ENCODE measurements at places on chromosomes 5 and 9.

GRCh38 chr5:18712936-18713485, 1078.8 kb downstream of the TAF11L14 start:
- DNase-seq, result no peak

- DNase-seq, result no peak
These were observed 200.2 kb upstream of the TARS1 start for GRCh38 chr5:33240558-33240957.

DNA sequence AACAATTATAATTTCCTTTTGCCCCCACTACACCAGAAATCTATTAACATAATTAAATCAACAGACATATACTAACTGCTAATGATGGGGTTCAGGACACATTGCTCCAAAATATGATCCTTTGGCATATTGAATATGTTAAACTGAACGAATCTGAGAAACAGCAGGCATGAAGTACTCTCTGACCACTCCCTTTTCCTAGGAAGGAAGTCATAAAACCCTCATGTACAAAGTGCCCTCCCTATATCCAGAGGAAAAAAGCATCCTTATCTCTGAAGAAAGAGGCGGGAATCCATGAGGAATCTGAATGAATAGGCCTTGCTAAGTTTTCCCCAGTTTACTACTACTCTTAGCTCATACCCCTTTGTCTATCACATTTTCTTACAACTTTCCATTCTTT, 67.9 kb downstream of the ADAMTS6 start:
- no peak for DNase-seq

DNA sequence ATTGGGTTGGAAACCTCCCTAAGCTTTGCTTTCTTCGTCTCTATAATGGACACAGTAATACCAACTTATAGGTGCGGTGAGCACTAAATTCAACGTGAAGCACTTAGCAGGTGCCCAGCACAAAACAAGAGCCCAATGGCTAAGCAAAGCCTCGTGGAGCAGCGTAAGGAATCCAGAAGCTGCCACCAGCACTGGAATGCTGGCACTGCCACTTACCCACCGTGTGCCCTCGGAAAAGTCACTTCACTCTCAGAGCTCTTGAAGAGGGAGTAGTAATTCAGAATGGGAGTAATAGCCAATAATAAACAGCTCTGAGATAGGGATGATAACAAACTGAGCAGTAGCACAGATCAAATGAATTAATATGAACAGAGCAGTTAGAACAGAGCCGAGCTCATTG, 16.4 kb downstream of the DAP start:
- DNase-seq, result no peak

DNA sequence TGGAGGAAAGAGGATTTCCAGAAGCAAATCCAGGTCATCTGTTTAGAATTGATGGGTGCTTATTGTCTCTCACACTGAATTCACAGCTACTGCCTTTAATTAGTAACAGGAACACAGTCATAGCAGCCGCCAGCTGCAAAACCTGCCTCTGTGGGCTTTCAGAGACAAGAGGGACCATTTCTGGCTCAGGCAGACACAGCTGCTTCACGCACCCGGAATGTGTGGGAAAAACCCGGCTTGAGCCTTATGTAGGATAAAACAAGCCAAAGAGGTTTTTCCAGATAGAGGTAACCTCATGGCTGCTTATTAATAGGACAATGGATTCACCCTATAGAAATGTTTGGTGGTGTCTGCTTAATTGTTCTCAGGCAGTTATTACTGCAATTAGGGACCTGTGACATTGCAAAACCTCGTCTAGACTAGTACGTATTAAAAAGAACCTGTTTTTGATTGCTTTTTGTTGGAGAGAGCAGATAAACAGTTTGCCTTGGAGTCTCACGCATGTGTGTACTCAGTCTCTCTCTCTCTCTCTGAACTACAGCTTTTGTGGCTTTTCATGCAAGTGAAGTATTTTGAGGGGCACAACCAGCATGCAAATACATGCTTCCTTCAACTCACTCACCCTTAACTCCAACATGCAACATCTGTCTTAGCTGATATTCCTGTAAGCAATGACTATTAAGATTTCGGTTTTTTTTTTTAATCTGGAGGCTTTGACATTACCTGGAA, 302.7 kb downstream of the PLK2 start:
- no peak for DNase-seq

DNA sequence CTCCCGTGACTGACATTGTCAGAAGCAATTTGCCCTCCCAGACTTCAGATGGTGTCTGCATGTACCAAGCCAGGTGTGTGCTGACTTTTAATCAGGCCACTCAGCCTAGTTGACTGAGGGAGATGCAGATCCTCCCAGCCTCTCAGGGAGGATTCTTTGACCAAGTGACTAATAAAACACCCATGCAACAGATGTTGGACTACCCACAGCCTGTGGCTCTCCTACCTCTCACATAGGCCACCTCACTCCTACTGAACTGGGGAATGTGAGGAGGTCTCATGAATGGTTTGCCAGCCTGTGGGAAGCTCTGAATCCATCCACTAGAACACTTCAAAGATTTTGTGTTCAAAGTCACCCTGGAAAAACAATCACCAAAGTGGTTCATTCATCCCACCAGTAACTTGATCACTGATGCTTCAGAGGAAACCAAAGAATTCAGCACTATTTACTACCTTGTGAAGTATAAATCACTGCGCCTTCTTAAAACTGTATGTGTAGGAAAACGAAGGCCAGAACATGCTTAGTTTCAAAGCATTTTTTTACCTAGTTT, 80.1 kb downstream of the ESM1 start:
- DNase-seq, result no peak

- DNase-seq, result no peak
These were observed 213.9 kb upstream of the FBXL7 start for GRCh38 chr5:15285901-15286583.

DNA sequence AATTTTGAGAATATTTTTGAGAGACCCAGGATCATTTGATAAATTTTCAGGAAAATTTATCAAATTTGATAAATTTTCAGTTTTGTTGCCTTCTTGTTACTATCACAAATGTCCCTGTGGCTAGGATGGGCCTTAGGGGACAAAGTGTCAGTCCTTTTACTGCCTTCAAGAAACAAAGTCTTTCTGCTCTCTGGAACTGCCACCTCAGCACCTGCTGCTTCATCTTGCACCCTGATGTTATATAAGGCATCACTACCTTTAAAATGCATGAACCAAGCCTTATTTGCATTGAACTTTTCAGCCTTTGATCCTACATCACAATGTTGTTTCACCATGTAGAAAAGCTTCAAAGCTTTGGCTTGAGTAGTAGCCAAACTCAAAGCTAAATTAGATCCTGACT, 123.0 kb upstream of the CNTLN start:
- DNase-seq, result no peak

DNA sequence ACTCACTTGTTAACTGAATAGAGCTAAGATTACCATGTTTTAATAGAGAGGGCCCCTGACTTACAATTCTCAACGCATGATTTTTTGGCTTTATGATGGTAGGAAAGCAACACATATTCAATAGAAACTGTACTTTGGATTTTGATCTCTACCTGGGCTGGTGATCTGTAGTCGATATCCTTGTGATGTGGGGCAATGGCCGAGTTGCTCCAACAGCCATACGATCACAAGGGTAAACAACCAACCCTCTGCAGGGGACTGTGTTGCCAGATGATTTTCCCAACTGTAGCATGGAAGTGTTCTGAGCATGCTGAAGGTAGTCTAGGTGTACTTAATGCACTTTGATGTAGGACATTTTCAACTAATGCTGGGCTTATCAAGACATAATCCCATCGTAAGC, 36.5 kb downstream of the NSUN2 start:
- no peak for DNase-seq

DNA sequence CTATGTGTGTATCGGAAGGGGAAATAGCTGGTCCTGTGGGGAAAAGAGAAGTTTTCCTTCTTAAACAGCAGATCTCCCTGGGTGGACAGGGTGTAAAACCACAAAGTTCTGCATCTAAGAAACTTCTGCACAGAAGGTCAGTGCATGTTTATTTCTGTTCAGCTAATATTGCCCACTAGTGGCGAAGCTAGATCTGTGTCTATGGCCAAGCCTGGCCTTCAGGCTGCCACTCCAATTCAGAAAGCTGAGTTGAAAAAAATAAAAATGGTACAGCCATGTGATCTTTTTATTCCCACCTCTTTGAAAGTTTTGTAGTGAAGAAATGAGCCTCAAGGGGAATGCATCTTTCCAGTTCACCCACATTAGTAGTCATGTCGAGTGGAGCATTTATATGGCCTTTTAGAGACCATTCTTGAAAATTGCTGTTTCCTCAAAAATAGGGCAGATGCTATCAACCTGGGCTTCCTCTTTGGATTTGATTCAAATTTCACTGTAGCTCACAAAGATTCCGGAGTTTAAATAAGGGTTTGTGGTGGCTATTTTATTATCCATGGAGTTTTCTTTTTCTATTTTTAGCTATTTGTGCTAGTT, 488.0 kb downstream of the PRELID2 start:
- DNase-seq, result no peak

DNA sequence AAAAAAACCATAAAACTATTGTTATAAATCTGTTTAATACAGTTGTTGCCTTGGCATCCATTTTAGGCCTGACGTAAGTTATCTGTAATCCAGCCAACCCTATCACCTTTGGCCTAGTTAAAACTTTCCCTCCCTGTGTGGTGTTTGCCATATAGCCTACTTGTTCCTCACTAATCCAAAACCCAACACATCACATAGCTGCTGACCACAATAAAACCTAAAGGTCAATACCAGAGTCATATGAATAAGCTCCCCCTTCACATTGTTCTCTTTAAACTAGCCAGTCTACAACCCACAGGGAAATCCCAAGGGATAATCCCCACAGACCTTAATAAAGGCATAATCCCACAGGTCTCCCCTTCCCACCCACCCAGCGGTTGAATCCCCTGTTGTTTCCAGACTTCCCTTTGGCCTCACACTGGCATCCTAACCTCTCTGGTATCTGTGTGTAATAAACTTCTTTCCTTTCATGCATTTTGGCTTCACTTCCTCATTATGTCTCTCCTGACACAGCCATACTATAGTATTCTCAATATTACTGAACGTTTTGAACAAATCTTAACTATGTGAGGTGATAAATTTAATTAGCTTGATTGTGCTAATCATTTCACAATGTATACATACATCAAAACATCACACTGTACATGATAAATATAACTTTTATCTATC, 50.8 kb downstream of the DTWD2 start:
- DNase-seq, result no peak

DNA sequence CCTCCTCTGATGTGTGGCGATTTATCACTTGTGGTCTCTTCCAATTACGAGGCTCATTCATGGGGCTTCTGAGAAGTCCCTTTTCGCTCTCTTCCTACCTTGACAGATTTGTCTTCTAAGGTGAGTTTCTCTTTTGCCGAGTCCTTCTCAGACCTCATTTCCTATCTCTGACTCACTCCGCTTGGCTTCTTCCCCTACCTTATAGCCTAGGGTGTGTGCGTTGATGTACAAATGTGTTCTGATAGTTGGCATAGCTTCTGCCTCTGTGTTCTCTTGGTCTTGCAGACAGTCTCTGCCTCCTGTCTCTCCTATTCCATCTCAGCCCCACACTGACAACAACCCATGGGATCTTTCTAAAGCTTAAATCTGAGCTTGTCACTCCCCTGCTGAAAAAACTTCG, 56.9 kb upstream of the SHB start:
- DNase-seq, result no peak

DNA sequence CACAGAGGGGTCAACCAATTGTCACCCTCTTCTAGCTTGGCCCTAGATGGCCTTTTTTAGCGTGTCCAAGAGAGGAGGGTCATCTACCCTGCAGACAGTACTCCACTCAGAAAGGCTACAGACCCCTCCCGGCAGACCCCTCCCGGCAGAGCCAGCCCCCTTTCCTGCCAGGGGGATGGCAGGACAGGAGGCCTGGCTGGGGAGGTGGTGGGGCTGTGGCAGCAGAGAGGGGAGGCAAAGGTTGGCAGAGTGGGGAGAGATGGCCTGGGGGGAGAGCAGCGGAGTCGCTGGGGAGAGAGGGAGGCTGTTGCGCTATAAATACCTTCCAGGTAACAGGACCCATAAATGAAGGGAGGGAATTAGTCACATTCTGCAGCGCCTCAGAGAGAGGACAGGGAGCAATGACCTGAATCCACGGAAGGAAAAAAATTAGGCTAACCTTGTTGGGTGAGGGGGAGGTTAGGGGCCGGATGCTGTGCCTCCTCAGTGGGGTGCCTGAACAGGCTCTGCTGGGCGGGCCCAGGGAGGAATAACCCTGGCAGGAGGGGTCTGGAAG, 32.9 kb upstream of the PSD2 start:
- no peak for DNase-seq

DNA sequence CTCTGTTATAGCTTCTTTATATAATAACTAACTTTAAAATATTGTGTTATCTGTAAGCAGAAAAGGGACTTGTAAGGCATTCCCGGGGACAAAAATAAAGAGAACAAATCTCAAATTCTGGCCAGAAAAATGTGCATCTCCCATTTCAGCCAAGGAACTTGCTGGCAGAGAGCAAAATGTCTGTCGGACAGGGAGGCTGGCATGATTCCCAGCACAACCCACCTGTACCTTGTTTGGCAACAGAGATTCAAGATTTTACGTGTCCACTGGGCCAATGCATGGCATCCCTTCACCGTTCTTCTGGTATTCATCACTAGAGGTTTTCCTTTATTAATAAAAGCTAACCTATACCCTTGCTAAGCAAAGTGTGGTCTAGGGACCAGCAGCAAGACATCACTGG, 566.6 kb downstream of the PSAT1 start:
- no peak for DNase-seq

GRCh38 chr5:91776249-91776648, 393.1 kb upstream of the ARRDC3 start:
- no peak for DNase-seq

GRCh38 chr5:39811381-39811780, 386.6 kb upstream of the DAB2 start:
- DNase-seq, result no peak

DNA sequence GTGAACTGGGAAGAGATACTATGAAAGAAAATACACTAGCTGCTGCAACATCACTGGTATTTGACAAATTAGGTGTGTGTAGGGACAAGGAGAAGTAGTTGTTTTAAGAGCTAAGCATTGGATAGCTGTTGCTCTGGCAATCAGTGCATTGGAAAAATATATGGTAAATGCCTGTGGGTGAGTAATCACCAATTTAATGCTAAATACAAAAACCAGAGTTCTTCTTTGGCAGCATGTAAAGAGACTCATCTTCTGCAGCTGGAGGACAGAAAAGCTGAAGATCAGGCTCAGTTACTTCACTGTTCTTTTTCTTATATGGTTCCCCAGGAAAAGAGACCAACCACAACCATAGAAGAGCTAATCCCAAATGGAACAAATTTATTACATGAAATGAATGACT, 201.8 kb upstream of the MPDZ start:
- no peak for DNase-seq

GRCh38 chr5:159104759-159105144, 5.0 kb upstream of the EBF1 start:
- DNase-seq, result no peak

GRCh38 chr5:12294151-12294550, 389.9 kb upstream of the CTNND2 start:
- no peak for DNase-seq

DNA sequence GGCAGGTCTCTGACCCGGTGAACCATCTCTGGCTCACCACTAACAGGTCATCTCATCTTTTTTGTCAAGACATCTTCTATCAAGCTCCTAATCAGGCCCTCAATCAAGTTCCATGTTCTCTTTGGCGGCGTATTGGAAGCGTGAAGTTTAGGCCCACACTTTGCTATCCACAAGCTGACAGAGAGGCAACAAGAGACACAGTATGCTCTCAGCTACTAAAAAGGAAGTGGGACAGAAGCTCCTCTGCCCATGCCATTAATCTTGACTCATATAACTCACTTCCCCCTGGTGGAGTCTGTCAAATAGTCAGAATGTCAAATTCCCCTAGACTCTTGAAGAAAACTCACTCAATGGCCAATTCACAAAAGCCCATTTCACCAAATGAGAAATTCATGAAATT, 77.6 kb upstream of the TMC1 start:
- no peak for DNase-seq

Data from stimulated activated CD4-positive, alpha-beta T cell treated with anti-CD3 and anti-CD28 coated beads, Interleukin-1b, Interleukin-23, amount 100 ng/mL, for 1 hour (primary cell).